ENCODE measurements at places on chromosomes 1 and 21. TPM values are rescaled to one million over a fixed set of nuclear protein-coding genes. Genes with fewer than 3 reads are reported as not detected.

CASQ1 gene
- 0.95 TPM for total RNA-seq

- no peaks in the 10 kb centered on the region for H3K36me3 ChIP-seq
- DNase-seq, result peak; percentile 60
- H3K4me3 ChIP-seq, result no peak overlapping the region
- no peaks in the 10 kb centered on the region for H3K27me3 ChIP-seq
Observed at GRCh38 chr21:16587141-16587581, 857.4 kb downstream of the USP25 start.

GRCh38 chr1:102858695-102859094 is 249.6 kb downstream of the COL11A1 start:
- no peaks in the 10 kb centered on the region for H3K4me1 ChIP-seq
- no peaks in the 10 kb centered on the region for H3K27me3 ChIP-seq
- H3K27ac ChIP-seq, result no peak overlapping the region
- no peak for DNase-seq

- no peaks in the 10 kb centered on the region for H3K27me3 ChIP-seq
- no peak overlapping the region for H3K27ac ChIP-seq
- H3K4me3 ChIP-seq, result no peak overlapping the region
Observed at GRCh38 chr1:180854456-180854855, 58.2 kb upstream of the KIAA1614 start.

- H3K4me3 ChIP-seq, result no peak overlapping the region
- H3K27ac ChIP-seq, result no peak overlapping the region
- H3K27me3 ChIP-seq, result no peaks in the 10 kb centered on the region
- no peak for DNase-seq
- H3K4me1 ChIP-seq, result no peaks in the 10 kb centered on the region
Observed at GRCh38 chr1:187985897-187986654, 1157.3 kb downstream of the PLA2G4A start.

GRCh38 chr1:200262326-200262965 is 147.4 kb downstream of the ZNF281 start:
- H3K4me1 ChIP-seq, result no peaks in the 10 kb centered on the region
- no peak overlapping the region for H3K27ac ChIP-seq
- DNase-seq, result no peak
- H3K27me3 ChIP-seq, result no peaks in the 10 kb centered on the region
- H3K36me3 ChIP-seq, result no peaks in the 10 kb centered on the region

DNA sequence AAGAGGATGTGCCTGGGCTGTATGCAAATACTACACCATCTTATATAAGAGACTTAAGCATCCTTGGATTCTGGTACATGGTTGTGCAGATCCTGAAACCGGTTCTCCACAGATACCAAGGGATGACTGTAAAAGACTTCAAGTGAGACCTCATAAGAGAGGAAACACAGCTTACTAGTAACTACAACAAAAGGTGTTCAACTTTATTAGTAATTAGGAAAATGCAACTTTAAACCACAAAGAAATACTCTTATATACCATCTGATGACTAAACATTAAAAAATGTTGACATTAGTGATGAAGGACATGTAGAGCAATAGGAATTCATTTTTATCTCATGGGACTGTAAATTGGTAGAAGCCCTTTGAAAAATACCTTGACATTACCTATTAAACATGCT is 102.7 kb downstream of the RASAL2 start:
- no peaks in the 10 kb centered on the region for H3K27me3 ChIP-seq
- H3K4me1 ChIP-seq, result peaks cover 12% of the 10 kb centered on the region
- H3K4me3 ChIP-seq, result no peak overlapping the region
- H3K36me3 ChIP-seq, result no peaks in the 10 kb centered on the region

GRCh38 chr1:53891678-53892077 is 2.1 kb upstream of the YIPF1 start:
- H3K4me1 ChIP-seq, result peaks cover 22% of the 10 kb centered on the region
- no peaks in the 10 kb centered on the region for H3K27me3 ChIP-seq
- peaks cover 2% of the 10 kb centered on the region for H3K36me3 ChIP-seq
- H3K27ac ChIP-seq, result no peak overlapping the region
- no peak overlapping the region for H3K4me3 ChIP-seq
- no peak for DNase-seq

Data from transverse colon (tissue), 4 donors.